ENCODE measurements at places on chromosomes 5 and 9.

- no peak for DNase-seq
Observed at GRCh38 chr9:91130796-91131318, 230.9 kb downstream of the AUH start.

- DNase-seq = no peak
Observed at GRCh38 chr5:107459605-107460004, 211.1 kb downstream of the EFNA5 start.

- DNase-seq = no peak
Observed at GRCh38 chr5:94080390-94080789, 339.0 kb upstream of the POU5F2 start.

GRCh38 chr9:110768886-110769285 is 100.3 kb downstream of the MUSK start:
- no peak for DNase-seq

DNA sequence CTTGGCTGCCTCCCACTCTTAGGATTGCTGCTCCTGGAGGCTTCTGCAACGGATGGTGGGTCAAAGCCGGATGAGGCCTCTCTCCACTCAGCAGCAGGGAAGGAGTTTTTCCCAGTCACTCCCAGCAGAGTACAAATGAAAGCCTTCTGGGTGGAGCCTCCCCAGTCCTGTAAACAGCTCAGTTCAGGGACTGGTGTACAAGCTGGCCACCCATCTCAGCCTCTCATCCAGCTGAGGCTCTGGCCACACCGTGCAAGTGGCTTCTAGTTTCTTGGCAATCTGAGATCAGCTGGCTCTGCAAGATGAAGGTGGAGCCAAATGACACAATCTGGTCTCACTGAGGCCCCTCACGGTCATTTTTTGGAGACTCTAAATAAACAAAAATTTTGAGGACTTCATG is 10.0 kb downstream of the GPX3 start:
- DNase-seq = no peak

- DNase-seq = no peak
Observed at GRCh38 chr5:125278711-125279110, 532.3 kb upstream of the ZNF608 start.

DNA sequence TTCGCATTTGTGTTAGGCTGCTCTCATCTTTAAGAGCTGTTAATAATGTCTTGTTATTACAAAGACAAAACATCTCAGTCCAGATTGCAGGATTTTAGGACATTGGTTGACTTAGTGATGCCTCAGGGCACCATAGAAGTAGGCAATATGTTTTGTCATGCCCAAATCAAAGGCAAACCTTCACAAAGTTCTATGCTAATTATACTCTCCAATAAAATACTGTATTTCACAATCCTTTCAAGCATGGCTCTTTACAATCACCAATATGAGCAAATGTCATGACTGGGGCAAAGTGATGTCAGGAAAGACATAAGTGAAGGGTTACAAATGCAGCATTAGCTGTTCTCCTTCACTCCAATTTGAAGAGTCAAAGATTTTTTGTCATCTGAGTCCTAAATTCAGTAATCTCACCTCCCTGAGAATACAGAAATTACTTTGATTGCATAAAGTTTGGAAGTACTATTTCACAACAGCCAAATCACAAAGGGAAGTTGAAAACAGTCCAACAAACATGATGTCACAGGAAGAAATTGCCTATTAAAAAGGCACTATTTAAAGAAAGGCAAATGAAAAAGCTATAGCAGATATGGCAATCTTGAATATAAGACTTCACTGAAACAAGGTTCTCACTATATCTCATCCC is 303.2 kb downstream of the PRR16 start:
- no peak for DNase-seq

- no peak for DNase-seq
Observed at GRCh38 chr9:92715488-92716231, 45.7 kb upstream of the IPPK start.

GRCh38 chr5:180400416-180400815 is 47.3 kb upstream of the GFPT2 start:
- DNase-seq = no peak

GRCh38 chr5:180494510-180495181 is 467 bp downstream of the CNOT6 start:
- no peak for DNase-seq

DNA sequence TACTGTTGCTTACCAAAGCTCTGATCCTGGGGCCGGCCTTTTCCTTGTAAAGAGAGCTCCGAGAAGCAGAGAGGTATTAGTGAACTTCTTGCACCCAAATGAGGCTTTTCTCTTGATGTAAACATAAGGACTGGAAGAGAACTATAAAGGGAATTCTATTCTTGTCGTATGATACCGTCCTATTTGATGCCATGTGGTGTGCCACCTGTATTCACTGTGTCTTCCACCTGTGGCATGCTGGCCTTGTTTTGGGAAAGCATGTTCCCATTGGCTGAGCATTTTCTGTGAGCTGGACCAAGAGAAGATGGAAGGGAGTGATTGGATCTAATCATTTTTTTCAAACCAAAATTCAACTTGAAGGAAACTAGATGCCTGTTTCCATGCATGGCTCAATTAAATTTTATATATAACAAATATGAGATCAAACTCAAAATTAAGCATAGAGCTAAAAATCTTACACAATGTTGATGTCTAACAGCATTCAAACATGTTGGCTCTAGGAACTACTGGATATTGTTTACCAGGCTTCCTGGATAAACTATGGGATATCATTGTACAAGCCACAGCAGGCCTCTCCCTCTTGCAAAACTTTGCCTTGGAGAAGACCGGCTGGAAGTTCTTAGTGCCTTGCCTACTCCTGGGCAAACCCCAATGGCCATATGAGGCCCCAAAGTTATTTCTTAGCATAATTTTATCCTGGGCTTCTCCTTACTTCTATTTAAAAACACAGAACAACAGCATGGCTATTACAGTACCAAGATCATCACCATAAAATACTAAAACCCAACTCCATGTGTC is 115.3 kb downstream of the TSSK1B start:
- DNase-seq = no peak

GRCh38 chr9:99238331-99238730 is 16.2 kb downstream of the SEC61B start:
- DNase-seq = no peak

- no peak for DNase-seq
Observed at GRCh38 chr9:135579356-135579755, 17.8 kb downstream of the PAEP start.

- no peak for DNase-seq
Observed at GRCh38 chr5:33195431-33196165, 245.2 kb upstream of the TARS1 start.

- no peak for DNase-seq
Observed at GRCh38 chr9:69495296-69495695, 170.3 kb downstream of the ENTREP1 start.

DNA sequence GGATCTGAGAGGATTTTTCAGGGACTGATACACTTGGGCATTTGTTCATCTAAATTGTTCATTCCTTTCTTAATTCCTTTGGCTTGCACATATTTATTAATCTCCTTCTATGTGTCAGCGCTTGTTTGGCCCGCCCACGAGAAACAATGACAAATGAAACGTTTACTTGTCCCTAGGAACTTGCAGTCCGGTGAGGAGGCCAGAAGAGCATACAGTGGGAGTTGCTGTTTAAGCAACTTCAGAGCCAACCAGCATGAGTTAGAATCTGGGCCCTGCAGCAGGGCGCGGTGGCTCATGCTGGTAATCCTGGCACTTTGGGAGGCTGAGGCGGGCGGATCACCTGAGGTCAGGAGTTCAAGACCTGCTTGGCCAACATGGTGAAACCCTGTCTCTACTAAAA is 18.8 kb downstream of the FBXL7 start:
- no peak for DNase-seq

DNA sequence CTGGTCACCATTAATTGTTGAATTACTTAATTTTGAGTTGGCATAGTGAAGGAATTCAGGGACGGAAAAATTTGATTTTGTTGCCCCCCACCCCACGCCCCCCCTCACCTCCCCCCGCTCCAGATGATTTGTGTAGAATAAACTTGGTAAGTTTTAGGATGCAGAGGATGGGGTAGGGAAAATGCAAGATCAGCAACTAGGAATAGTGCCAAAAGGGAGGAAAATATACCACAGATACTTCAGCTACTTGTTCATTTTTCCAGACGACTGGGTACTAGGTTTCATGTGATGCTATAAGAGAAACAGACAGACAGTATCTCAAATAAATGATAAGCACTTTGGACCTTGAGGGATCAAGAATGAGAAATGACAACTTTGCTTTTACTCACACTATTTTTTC is 862.2 kb upstream of the SEMA6A start:
- no peak for DNase-seq

- no peak for DNase-seq
Observed at GRCh38 chr5:36944607-36945225, 68.1 kb downstream of the NIPBL start.

GRCh38 chr9:27086818-27087680 is 22.0 kb upstream of the TEK start:
- DNase-seq = no peak

DNA sequence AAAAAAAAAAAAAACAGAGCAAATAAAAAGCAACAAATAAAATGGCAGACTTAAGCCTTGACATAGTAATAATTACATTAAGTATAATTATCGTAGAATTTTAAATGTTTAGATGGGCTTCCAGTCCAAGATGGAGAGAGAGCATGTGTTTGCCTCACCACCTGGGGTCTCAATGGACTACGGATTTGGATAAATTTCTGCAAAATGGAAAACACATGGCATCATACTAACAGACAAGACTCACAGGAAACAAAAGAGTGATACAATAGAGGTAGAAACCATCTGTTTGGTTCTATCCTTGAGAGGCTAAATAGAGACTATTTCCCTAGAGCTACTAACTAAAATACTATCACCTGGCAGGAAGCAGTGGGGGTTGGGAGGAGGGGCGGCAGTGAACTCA is 144.3 kb downstream of the MUSK start:
- no peak for DNase-seq

GRCh38 chr5:95374061-95374460 is 17.1 kb upstream of the FAM81B start:
- DNase-seq = no peak

- no peak for DNase-seq
Observed at GRCh38 chr5:59684388-59685190, 208.9 kb downstream of the PDE4D start.

GRCh38 chr9:116288658-116289057 is 135.1 kb downstream of the PAPPA start:
- no peak for DNase-seq

DNA sequence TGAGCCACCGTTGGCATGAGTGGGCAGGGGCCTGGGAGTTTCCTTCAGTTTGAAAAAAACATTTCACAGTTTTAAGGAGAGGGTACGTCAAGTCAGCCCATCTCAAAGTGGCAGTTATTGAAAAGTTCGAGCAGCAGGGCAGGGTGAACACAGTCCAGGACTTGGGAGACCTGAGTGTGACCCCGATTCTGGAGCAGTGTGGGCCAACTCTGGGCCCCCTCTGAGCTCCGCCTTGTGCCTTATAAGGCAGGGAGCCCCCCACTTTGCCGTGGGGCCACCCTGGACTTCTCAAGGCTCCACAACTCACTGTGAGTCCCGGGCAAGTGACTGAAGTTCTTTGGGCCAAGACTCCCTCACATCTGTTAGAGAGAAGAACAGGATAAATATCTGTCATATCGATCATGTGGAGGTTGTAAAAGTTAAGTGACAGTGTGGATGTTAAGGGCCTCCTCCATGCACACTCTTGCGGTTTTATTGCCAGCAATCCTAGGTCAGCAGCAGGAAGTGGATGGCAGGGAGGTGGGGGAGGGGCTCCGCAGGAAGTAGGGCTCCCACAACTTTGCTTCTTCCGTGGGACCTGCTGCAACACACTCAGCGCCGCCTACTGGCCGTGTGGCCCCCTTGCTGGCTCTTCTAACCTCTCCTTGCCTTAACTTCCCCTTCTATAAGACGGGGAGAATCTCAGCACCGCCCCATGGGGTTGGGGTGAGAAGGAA is 38.4 kb downstream of the HRH2 start:
- DNase-seq = peak; percentile 66

GRCh38 chr5:177507596-177508220 is 1.9 kb downstream of the DOK3 start:
- no peak for DNase-seq

GRCh38 chr5:152532714-152533113 is 127.6 kb upstream of the NMUR2 start:
- DNase-seq = peak; percentile 16

- DNase-seq = no peak
Observed at GRCh38 chr9:127485995-127486394, 34.7 kb downstream of the LRSAM1 start.

- DNase-seq = no peak
Observed at GRCh38 chr5:5588386-5588785, 165.9 kb downstream of the ICE1 start.

GRCh38 chr9:101418518-101419430 is 16.8 kb downstream of the ALDOB start:
- DNase-seq = no peak

- DNase-seq = no peak
Observed at GRCh38 chr5:164000819-164001218, 495.4 kb downstream of the MAT2B start.

DNA sequence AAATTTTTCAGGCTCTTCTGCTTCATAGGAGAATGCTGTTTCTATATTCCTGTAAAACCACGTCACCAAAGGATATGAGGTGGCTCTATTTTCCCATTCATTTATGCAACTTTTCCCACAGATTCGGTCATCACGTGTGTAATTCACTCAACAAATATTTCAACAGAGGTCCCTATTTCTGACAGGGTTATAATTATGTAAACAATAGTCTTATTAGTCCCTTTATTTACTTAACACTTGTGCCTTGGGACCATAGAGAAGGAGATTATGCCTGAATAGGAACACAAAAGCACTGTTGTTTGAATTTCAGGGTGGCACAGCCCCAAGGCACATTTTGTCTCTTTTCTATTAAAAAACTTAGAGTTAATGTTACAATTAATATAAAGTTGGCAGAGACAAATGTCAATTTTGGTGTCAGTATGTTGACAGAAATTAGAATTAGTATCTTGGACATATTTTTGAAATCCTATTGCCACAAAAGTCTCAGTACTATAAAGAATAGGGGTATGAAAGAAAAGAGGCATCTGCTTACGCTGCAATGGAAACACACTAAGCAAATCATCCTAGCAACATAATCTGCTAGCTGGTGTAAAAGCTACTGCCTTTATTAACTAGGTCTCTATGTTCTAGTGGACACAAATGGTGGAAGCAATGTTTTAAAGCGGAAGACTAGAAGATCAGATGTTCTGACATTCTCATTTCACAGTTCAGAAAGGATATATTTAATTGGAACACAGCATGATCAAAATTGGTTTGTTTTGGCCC is 229.1 kb upstream of the TBCA start:
- no peak for DNase-seq

DNA sequence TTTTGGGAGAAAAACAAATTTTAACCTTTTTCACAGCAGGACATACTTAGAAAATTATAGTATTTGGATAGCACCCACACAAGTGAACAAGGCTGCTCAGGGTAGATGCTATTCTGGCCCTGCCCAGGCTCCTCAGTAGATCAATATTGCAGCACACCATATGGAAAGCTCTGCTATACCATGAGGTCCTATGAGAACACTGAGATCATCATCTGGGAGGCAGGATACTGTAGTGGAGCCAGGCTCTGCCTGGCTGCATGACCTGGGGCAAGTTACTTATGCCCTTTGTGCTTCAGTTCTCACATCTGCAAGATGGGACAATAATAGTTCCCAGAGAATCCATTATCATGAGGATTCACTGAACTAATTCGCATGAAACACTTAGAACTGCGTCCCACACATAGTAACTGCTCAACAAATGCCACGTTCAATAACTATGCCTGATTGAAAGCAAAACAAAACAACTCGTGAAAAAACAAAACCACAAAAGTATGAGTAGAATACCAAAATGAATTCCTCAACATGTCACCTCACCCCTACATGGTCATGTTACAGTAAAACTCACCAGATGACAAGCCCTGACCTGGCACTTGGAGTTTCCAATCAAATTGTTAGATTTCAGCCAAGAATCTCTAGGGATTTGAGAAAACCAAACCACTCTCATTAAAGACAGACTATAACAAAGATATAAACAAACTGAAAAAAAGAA is 31.9 kb downstream of the ARSB start:
- no peak for DNase-seq

Data from CD4-positive, alpha-beta memory T cell (primary cell).